ENCODE measurements at places on chromosomes 1 and 21.

- DNase-seq = no peak
Observed at GRCh38 chr1:55347866-55348265, 132.7 kb upstream of the USP24 start.

DNA sequence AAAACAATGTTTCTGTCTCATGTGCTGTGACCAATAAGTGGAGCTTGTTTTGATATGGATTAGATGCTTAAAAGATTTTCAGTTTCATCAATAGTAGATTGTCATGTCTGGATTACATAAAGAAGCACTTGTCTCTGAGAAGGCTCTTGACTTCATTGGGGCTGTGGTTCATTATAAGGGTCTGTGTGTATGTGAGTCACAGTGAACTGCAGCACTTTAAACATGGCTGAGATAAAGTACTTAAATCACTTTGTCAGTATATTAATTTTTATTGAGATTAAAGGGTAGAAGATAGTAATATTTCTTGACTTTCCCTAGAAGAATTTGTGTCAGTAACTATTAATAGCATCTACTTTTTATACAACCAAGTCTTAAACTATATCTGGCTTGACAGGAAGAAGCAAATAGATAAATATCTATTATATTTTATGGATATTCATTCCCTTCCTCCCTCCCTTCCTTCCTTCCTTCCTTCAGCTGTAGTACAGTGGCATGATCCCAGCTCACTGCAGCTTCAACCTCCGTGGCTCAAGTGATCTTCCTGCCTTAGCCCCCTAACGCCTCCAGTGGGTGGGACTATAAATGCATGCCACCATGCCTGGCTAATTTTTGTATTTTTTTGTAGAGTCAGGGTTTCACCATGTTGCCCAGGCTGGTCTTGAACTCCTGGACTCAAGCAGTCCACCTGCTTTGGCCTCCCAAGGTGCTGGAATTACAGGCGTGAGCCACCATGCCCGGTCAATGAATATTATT, 48.8 kb downstream of the ZFYVE9 start:
- no peak for DNase-seq

- DNase-seq = peak; percentile 36
Observed at GRCh38 chr1:150563340-150564038, 14.3 kb downstream of the ADAMTSL4 start.

- DNase-seq = no peak
Observed at GRCh38 chr1:31654474-31654776, 9.7 kb upstream of the PEF1 start.

- DNase-seq = peak; percentile 24
Observed at GRCh38 chr1:110087812-110088738, 17.6 kb upstream of the ALX3 start.

DNA sequence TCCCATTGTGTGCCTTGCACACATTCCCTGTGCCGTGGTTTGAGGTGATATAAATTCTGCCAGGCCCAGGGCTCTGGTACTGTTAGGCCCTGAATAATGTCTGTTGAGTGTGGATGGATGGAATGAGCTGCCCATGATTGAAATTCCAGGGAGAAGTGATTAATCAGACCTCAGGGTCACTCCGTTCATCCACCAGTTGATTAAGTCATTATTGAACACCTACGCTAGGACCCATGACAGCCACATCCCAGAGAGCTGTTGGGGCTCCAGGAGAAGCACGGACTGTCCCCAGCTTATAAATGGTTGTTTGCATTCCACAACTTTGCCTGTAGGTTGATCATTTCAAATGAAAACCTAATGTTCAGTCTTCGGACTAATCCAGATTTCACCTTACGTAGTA, 98.4 kb downstream of the CNIH3 start:
- DNase-seq = no peak

GRCh38 chr1:13699510-13699909, 478 bp upstream of the PRDM2 start:
- peak; percentile 41 for DNase-seq

DNA sequence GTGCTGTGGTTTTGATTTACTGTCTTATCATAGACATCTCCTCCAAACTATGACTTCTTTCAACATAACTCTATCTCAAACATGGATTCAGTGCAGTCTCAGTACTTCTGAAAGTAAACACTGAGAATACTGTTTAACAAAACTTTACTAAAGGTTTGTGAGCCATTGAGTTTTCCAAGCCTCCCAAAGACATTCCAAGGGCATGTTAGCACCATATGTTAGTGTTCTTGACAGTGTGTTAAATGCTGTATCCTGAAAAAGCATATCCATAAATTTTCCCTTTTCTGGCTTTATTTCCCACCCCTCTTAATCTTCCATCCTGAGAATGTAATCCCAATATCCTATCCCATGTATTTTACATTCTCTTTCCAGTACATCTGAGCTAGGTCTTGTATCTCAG, 446.8 kb upstream of the CXADR start:
- no peak for DNase-seq

DNA sequence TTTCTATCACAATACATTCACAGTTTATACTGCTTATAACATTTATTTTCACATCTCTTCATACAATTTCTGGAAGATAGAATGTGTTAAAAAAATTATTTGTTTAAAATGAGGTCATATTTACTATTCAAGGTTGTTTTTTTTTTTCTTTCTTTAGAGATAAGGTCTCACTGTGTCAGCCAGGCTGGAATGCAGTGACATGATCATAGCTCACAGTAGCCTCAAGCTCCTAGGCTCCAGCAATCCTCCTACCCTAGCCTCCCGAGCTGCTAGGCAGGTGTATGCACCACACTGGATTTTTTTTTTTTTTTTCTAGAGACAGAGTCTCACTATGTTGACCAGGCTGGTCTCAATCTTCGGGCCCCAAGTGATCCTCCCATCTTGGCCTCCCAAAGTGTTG, 19.0 kb upstream of the RNF11 start:
- DNase-seq = no peak
